NCI-H510A (cell line): ENCODE measurements at places on chromosomes 6 and 20.

GRCh38 chr6:104771258-104771832, 88.4 kb downstream of the HACE1 start:
- no peak for DNase-seq

DNA sequence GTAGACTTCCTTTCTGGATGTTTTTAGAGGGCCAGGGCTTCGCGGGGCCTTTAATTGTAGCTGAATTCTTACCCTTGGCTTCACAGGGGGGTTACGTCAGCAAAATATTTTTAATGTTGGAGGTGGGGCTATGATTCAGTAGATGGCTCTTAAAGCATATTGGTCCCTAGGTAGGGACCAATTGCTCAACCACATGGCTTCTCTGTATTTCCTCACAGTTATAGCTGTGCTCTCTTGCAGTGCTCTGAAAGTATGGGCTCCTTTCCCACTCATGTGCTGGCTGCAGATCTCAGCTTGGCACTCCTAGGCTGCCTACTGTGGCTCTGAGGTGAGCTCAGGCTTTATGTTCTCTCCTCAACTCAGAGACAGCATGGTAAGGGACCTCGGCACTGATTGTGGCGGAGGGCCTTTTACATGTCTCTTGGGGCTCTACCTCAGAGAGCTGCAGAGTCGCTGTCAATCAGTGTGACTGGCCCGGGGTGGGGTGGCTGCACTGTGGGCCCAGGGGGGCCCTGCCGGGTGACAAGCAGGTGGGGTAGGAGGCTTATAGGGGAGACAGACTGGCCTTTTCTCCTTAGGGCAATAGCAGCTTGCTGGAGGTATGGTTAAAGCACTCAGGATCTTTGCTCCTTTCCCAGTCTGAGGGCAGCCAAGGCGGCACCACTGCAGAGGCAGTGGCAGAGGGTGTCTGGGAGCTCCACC, 318.0 kb downstream of the DOK5 start:
- no peak for DNase-seq

DNA sequence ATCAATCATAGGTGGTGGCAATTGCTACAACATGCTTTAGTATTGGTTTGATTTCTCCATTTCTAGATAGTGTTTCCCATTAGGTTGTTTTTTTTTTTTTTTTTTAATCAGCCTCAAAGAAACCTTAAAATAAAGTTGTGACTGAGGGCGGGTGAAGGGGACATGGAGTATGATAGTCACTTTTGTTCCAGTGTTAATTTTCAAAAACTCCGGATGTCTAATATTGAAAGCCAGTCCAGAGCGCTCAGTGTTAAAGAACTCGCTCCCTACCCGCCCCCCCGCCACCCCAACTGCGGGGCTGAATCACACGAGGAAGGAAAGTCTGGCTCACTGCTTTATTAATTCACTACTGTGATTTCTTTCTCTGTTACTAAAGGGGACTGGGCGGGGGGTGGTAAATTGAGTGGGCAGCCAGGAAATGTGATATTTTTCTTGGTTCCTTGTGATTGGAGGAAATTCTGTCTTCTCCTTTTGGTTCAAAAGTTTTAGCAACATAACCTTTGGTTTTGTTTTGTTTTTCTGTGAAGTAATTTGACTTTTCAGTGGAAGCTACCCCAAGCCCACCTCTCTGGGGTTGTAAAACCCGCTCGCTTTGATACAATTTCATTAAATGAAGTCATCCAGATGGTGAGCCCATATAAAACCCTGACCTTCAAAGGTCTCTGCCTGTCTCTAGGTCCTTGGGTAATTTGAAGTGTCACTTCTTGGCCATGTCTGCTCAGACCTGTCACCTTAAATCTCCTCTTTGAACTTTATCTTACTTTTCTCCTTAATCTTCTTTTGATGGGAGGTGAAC, 38.0 kb downstream of the TNFAIP3 start:
- DNase-seq: no peak

GRCh38 chr6:136873748-136874147, 48.4 kb upstream of the SLC35D3 start:
- no peak for DNase-seq

DNA sequence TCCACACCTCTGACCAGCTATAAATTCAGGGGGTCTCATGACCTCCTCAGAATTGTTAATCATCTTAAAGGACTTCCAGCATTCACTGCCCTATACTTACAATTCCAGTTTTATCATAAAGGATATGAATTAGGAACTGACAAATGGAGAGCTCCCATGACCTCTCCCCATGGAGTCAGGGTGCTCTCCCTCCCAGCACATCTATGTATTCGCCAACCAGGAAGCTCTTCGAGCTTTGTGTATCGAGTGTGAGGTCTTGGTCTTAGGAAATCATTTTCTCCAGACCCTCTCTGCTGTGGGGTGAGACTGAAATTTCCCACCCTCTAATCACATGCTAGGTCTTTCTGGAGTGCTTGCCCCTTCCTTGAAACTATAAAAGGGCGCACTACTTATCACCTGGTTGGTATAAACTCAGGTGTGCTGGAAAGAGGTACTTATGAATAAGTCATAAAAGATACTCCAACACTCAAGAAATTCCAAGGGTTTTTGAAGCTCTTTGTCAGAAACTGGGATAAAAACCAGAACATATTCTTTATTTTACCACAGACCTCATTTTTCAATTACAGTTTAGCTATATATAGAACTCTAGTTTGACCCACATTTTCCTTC, 238.4 kb upstream of the OPRM1 start:
- DNase-seq: no peak

DNA sequence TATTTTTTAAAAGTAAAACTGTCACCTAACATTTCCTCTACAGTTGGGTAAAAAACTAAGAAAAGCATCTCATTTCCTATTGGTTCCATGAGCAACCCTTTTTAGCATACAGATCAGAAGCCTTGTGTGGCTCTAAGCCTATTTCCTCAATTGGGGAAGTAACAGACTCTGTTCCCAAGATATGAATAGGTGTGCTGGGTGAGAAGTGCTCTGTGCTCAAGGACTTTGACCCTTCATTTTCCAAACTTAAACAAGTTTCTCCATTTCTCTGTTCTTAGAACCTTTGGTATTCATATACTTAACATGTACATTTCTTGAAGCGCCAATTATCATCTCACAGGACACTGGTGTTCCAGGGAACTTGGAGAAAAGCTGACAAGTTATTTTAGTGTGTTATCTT, 24.1 kb downstream of the CARMIL1 start:
- DNase-seq: no peak

- peak; percentile 39 for DNase-seq
Observed at GRCh38 chr20:62238569-62239277, 402 bp downstream of the OSBPL2 start.

- no peak for DNase-seq
Observed at GRCh38 chr6:132007474-132008190, 56.5 kb upstream of the CCN2 start.

DNA sequence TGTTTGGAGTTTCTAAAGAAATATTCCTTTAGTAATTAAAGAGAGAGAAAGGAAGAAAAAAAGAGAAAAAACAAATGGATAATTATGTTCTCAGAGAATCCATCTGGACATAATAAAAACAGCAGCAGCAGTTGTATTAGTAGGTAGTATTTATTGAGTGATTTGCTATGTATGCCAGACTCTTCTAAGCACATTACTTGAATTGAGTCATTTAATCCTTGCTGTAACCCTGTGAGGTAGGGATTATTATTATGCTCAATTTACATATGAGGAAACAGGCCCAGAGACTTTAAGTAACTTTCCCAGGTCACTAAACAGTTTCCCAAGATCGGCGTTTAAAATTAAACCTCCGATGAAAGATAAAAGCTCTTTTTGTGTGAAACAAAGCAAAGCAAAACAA, 238.8 kb downstream of the TSHZ2 start:
- DNase-seq: no peak

GRCh38 chr20:5072756-5073659, 46.8 kb downstream of the PCNA start:
- DNase-seq: no peak

GRCh38 chr6:114377881-114378280, 35.1 kb upstream of the HS3ST5 start:
- no peak for DNase-seq

GRCh38 chr6:20334962-20335361, 66.7 kb upstream of the E2F3 start:
- no peak for DNase-seq

GRCh38 chr6:137339929-137340559, 120.9 kb upstream of the IFNGR1 start:
- no peak for DNase-seq

GRCh38 chr20:12414446-12415274, 497.0 kb downstream of the BTBD3 start:
- no peak for DNase-seq

DNA sequence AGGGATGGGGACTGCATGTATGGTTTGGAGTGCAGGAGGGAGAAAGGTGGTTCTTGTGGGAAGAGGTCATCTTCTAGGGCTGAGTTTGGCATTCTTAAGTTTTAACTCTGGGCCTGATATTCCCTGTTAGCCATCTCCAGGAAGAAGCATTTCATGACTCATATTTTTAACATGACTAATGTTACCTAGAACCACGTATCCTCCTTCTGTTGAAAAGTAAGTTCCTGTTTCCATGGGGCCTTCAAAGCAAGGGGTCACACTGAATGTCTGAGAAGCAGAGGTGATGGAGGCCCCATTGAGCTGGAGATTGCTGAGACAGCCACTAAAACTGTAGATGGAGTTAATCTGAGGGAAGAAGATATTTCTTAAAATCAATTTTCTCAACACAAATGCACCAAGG, 30.2 kb downstream of the FAM229B start:
- no peak for DNase-seq

- no peak for DNase-seq
Observed at GRCh38 chr6:57134954-57135353, 37.2 kb upstream of the BAG2 start.

- no peak for DNase-seq
Observed at GRCh38 chr6:108068182-108068581, 6.4 kb downstream of the OSTM1 start.
